Activated T-helper 1 cell treated with Interleukin-2 at 50 U/mL for 16 hours (primary cell): ENCODE measurements at places on chromosomes 12 and 14.

DNA sequence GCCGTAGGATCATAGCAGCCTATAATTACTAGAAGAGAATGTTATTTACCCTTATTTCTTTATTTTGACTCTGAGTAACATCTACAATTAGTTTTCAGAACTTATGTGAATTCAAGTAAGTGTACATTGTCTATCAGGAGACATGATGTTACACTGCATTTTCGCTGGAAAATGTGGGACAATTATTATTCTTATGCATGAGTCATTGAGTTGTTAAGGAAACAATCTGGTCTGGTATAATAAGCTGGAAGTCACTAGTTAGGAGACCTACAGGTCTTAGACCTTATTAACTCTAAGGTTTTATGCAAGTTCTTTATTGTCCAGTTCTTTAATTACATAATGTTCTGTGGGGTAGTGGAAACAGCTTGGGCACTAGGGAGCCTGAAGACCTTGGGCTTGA, 5.8 kb downstream of the KTN1 start:
- no peak for DNase-seq

GRCh38 chr12:62846491-62846890, 88.5 kb downstream of the PPM1H start:
- DNase-seq: no peak

GRCh38 chr12:97560786-97561618, 98.4 kb downstream of the RMST start:
- DNase-seq: no peak

GRCh38 chr14:36479344-36479743, 40.7 kb downstream of the NKX2-1 start:
- DNase-seq: no peak

DNA sequence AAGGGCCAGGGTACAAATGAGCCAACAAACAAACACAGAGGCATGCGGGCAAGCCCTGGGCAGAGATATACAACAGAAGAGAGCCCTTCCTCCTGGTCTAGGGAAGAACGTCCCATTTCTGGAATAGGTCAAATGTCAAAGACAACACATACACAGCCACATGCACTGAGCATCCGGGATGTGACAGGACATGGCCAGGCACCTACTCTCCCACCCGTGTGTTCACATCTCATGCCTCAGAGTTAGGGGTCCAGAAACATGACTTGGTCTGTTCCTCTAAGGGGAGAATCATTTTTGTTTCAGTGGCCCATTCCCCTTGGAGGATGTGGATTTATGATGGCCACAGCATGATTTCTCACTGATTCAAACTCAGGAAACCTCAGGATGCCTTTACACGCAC, 801 bp upstream of the ASB2 start:
- no peak for DNase-seq

DNA sequence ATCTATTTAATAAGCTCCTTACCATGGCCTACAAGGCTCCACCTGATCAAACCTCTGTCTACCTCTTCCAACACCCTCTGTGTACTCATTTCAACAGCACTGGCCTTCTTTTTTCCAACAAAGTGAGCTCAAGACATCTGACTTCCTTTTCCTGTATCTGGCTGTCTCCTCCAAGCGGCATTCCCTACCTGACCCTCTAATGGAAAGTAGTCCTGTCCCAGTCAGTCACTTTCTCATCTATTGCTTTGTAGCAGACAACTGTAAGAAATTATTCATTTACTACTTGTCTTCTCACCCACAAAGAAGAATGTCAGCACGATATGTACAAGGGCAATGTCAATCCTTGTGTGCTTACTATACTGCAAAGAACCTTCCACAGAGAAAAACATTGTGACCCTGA, 149.6 kb downstream of the MED13L start:
- no peak for DNase-seq

- no peak for DNase-seq
Measured at GRCh38 chr12:8996682-8997405, 7.5 kb downstream of the KLRG1 start.

DNA sequence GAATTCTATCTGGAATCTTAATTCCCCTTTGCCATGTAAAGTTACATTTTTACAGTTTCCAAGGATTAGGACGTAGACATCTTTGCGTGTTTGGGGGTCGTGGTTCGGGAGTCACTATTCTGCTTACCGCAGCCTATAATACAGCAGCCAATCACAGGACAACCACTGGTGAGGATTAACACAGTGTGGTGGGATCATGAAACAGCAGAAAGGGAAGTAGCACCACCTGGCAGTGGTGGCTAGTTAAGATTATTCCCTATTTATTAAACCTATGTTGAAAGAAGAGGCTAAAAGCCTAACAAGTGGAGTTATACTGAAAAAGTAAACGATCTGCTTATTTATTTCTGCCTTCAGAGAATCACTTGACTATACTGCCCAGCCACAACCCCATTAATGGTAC, 71.7 kb downstream of the IPO8 start:
- DNase-seq: no peak

DNA sequence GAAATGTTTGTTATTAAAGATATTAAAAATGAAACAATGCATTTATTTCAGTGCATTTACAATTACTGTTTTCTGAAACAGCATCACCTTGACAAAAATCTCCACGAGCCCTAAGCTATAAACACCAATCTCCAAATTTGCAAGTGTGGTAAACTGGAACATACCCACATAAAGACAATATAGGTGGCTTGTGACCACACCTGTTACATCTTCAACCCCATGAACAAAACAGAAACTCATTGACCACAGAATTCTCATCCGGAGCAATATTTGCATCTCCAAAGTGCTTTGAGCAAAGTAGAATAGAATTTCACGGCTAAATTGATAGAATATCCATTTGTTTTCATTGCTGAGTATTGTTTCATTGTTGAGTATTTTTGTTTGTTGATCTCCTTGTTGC, 375.2 kb upstream of the FLRT2 start:
- DNase-seq: no peak

DNA sequence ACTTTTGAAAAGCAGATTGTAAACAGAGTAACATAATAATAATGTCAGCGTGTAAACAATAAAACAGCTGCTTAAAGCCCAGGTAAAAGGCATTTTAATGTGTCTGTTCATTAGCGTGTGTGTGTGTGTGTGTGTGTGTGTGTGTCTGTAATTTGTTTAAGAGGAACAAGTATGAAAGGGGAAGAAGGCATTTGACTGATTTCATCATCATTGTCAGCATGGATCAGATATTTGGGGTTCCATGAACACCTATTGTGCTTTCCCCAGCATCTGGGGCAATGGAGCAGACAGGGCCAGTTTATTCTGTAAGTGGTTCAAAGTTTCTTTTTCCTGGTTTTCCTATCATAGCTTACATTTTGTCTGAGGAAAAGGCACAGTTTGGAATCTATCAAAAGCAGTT, 28.9 kb downstream of the SLC25A21 start:
- no peak for DNase-seq

DNA sequence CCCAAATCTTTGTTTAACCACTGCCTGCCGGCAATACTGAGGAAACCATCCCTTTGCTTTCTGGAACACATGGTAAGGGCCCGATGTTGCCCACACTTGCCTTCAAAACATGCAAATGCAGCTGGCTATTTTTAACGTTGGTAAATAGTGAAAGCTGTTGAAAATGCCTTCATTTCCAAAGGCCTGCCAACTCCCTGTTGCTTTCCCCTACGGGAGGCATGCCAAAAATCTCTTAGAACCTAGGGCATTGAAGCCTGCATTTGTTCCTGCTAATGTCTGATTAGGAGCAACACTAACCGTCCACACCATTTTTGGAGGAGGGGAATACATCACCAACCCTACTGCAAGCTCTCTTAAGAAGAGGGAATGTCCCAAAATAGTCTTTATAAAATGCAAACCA, 152.6 kb upstream of the NOS1 start:
- no peak for DNase-seq

DNA sequence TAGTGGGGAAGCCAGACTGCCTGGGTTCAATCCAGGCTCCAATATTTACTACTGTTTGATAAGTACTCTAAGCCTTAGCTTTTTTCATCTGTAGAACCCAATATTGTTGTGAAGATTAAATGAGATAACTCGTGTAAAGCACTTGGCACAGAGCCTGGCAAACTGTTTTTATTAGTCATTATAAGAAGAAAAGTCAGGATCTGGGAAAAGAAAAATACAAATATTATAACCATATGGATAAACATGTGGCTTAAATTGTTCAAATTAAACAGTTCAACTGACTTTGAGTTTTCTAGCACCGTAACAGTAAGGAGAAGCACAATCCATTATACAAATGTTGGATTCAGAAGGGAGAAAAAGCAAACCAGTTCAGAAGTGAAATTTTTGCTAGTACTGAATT, 22.0 kb upstream of the CDK17 start:
- no peak for DNase-seq

DNA sequence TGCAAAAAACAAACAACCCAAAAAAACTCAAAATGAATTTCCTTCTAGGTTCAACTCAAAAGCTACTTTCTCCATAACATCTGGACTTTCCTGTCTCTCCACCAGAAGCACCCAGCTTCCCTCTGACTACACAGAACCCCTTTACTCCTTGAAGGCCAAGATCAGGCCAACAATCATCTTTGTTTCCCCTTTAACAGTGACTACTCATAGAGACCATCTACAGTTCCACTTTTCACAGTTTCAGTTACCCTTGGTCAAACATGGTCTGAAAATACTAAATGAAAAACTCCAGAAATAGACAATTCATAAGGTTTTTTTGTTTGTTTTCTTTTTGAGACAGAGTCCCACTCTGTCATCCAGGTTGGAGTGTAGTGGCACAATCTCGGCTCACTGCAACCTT, 11.8 kb downstream of the GCH1 start:
- no peak for DNase-seq

GRCh38 chr12:67382241-67382871, 113.2 kb downstream of the CAND1 start:
- DNase-seq: no peak

GRCh38 chr14:20632831-20633691, 8.4 kb downstream of the OR6S1 start:
- no peak for DNase-seq

- no peak for DNase-seq
Measured at GRCh38 chr14:101862711-101863110, 101.2 kb downstream of the PPP2R5C start.

DNA sequence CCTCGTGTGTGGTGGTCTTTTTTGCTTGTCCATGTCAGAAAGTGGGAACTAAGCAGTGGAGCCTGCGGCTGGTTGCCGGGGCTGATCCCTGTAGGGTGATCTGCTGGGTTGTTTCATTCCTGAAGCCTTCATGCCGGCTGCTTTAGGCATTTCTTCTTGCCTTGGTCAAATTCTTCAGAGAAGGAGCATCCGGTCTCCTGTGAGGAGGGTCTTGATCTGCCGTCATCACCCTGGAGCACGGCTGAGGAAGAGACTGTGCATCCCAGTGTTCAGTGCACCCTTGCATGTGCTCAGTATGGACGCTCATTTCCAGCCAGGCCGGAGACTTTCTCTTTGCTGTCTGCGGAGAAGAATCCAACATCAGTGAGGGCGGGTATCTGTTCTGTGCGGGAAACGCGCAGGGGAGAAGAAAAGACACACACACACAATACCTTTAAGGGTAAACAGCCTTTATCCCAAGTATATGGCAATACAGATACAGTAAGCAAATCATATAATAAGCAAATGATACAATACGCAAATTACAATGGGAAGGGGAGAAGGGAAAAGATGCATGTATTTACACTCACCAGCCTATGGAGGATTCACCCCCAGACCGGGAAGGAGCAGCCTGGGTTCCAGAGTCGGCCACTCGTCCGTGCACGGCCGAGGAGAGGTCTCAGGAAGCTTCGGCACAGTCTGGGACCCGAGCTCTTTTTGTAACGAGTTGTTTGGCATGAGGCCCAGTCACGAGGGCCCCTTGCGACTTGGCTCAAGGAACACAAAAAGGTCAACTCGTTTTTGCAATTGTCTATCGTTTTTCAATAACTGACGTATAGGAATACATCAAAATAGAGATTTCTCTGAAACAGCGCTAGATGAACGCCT, 1366.8 kb upstream of the TMEM132C start:
- DNase-seq: no peak

DNA sequence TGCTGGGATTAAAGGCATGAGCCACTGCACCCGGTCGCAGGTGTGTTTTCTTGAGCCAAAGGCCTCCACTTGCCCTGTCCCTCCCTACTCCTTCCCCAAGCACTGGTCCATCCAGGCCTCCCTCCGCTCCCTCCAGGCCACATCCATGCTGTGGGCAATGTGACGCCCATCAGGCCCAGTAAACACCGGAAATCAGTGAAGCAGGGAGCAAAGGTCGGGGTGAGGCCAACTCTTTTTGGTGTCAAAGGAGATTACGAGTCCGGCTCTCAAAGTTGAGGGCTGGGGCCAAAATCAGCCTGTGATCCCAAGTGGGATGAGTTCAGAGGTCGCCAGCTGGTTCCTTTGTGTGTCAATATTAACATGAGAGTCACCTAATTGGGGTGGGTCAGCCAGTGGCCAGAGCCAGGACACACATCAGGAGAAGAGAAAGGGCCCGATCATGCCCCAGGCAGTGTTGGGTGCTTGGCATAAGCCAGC, 195.7 kb downstream of the RBM19 start:
- DNase-seq: no peak

- no peak for DNase-seq
Measured at GRCh38 chr12:57452181-57452936, 2.7 kb upstream of the INHBE start.

GRCh38 chr12:18139989-18140596, 50.1 kb upstream of the RERGL start:
- DNase-seq: no peak

- DNase-seq: no peak
Measured at GRCh38 chr12:59963546-59963945, 367.7 kb downstream of the SLC16A7 start.

DNA sequence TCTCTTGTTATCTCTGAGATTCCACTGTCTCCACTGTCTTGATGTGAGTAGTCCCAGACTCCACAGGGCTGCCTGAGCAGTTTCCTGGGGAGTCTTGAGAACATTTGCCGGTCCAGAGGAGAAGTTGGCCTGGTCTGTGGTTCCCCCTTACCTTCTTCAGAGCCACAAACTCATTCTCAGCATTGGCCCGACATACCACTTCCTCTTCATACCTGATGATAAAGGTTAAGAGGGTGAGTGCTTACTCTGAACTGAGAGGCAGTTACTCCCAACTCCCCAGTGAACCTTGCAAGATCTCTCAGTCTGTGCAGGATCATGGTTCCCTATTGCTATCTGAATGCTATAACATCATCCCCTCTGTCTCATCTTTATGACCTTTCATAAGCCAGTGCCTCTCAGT, 2.6 kb downstream of the KRT84 start:
- no peak for DNase-seq

- no peak for DNase-seq
Measured at GRCh38 chr12:71636704-71637115, 26.9 kb downstream of the ZFC3H1 start.

DNA sequence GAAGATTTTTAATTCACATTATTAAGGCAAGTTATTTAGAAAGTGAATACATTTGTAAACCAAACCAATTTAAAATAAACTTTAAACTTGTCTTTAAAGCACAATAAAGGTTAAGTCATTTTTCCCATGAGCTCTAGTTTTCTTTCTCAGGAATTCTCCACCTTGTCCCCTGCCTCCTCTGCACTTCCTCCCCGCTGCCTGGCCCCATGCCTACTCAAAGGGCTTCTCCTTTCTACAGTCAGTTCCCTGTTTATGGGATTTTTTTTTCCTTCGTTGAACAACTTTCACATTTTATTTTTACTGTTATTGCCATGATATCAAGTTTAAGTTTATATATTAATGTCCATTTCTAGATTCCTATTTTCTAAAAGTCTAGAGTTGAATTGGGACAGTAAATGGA, 223.0 kb downstream of the SLC25A21 start:
- no peak for DNase-seq
